HFFc6 (cell line): ENCODE measurements at places on chromosomes 6 and 20. TPM values are rescaled to one million over a fixed set of nuclear protein-coding genes. Genes with fewer than 3 reads are reported as not detected.

- no peak overlapping the region for H3K27ac ChIP-seq
- DNase-seq: no peak
- H3K27me3 ChIP-seq: peaks cover 30% of the 10 kb centered on the region
- H3K36me3 ChIP-seq: no peaks in the 10 kb centered on the region
- no peak overlapping the region for H3K4me3 ChIP-seq
These were observed 72.5 kb downstream of the CD40 start for GRCh38 chr20:46190478-46191167.

DNA sequence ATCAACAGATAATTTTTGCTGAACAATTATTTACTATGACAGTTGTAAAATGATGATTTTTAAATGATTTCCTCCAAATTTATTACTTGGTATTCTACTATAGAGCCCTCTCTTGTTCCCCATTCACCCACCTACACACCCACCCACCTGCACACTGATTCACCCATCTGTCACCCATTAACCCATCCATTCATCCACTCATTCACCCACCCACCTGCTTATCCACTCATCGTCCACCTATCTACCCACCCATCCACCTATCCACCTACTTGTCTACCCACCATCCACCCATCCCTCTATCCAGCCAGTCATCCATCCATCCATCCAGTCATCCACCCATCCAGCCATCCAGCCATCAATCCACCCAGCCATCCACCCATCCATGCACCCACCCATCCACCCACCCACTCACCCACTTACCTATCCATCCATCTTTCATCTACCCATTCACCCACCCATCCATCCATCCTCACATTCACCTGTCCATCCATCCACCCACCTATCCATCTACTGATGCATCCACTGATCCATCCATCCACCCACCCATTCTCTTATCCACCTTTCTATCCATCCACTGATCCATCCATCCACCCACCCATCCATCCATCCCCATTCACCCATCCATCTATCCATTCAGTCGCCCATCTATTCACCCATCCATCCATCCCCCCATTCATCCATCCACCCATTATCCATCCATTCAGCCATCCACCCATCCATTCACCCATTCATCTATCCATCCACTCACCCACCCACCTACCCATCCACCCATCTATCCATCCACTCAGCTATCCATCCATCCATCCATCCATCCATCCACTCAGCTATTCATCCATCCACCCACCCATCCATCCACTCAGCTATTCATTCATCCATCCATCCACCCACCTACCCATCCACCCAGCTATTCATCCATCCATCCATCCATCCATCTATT lies 72.0 kb downstream of the SYNJ2 start:
- no peaks in the 10 kb centered on the region; the same call in 1 of the 2 replicates for H3K27me3 ChIP-seq
- peaks cover 82% of the 10 kb centered on the region for H3K4me1 ChIP-seq
- H3K27ac ChIP-seq: peak overlapping the region; percentile 34
- no peak for DNase-seq
- H3K4me3 ChIP-seq: no peak overlapping the region

GRCh38 chr20:1500496-1500895 lies 9.3 kb upstream of the SIRPB2 start:
- H3K36me3 ChIP-seq: no peaks in the 10 kb centered on the region
- no peak overlapping the region for H3K4me3 ChIP-seq
- H3K4me1 ChIP-seq: peaks cover 26% of the 10 kb centered on the region

- DNase-seq: no peak
- H3K36me3 ChIP-seq: no peaks in the 10 kb centered on the region
- H3K4me1 ChIP-seq: peaks cover 11% of the 10 kb centered on the region
- peaks cover 9% of the 10 kb centered on the region for H3K27me3 ChIP-seq
- no peak overlapping the region for H3K27ac ChIP-seq
These were observed 186.3 kb downstream of the AKAP7 start for GRCh38 chr6:131321589-131321988.

The CEBPB gene
- 54.5 to 58.2 TPM (median 55.7 TPM) in 3 replicates for total RNA-seq

DNA sequence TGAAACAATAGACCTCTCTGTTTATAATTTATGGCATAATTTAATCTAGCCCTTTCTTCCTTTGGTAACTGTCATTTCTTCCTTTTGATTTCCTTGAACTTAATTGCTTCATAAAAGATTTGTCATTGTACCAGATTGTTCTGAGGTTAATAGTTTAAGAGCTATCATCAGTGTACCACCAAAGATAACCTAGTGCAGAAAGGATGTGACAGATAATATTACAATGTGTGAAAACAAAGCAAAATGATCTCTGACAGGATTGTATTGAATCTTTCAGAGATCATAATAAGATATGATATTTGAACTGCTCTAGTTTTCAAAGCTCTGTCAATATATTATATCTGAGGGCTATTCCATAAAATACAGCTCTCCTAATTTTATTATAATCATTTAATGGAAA lies 132.1 kb upstream of the PTCHD4 start:
- no peak for DNase-seq
- H3K4me1 ChIP-seq: no peaks in the 10 kb centered on the region
- H3K27ac ChIP-seq: no peak overlapping the region

DNA sequence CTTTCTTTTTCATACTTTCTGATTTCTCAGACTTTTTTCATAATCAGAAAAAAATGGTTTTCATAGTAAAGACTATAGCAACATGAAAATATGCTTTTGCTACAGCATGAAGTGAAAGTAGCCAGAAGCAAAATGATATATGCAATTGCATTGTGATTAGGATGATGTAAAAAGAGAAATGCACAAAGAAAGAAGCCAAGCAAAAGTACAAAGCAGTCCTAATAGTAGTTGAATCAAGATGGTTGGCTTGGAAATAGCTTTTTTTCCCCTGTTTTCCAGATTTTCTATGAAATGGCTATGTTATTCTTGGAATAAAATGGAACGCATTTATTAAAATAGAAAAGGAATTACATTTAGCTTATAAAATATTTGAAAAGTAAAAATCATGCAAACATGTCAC lies 77.3 kb downstream of the SEL1L2 start:
- no peaks in the 10 kb centered on the region for H3K4me1 ChIP-seq
- no peaks in the 10 kb centered on the region for H3K36me3 ChIP-seq
- H3K4me3 ChIP-seq: no peak overlapping the region
- H3K27ac ChIP-seq: no peak overlapping the region

DNA sequence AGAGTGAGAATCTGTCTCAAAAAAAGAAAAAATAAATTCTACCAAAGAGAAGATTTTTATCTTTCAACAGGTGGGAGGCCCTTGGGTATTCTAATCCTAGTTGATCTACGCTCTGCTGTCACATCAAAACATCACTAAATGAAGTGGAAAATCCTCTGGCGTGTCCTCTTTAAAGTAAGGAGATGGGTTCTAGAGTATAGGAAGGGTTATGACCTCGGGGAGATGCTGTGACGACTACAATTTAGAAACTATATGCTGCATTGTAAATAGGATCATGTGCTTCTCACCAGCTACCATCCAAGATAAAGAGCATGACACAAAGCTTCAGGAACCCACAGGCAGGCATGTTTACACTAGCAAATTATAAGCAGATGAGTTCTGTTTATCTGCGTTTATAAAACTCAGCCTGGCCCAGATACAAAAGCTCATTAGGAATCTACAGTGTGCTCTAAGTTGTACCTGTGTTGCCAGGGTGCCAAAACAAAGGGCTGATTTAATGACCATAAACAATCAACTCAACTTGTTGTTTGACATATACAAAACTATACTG lies 197.1 kb upstream of the PLN start:
- no peaks in the 10 kb centered on the region for H3K36me3 ChIP-seq
- H3K27ac ChIP-seq: peak overlapping the region; percentile 15; the same call in 1 of the 2 replicates

- peaks cover 41% of the 10 kb centered on the region for H3K36me3 ChIP-seq
- no peak overlapping the region; the same call in 1 of the 2 replicates for H3K4me3 ChIP-seq
- peaks cover 20% of the 10 kb centered on the region for H3K27me3 ChIP-seq
- peaks cover 30% of the 10 kb centered on the region for H3K4me1 ChIP-seq
These were observed 62.4 kb downstream of the DST start for GRCh38 chr6:56580271-56580670.
